CD4-positive, alpha-beta T cell treated with Interleukin-4 for 4 hours (primary cell): ENCODE measurements at places on chromosomes 12 and 14.

- no peak for DNase-seq
Measured at GRCh38 chr12:25045869-25046268, 97.0 kb upstream of the BCAT1 start.

GRCh38 chr14:59146484-59146883, 42.0 kb upstream of the DAAM1 start:
- no peak for DNase-seq

- no peak for DNase-seq
Measured at GRCh38 chr12:125029761-125030358, 35.4 kb upstream of the AACS start.

GRCh38 chr14:106378191-106378590, 851.8 kb downstream of the TMEM121 start:
- DNase-seq: no peak

GRCh38 chr12:21962236-21962635, 21.0 kb upstream of the ABCC9 start:
- DNase-seq: no peak

GRCh38 chr12:47650469-47650868, 55.4 kb downstream of the RPAP3 start:
- DNase-seq: no peak

DNA sequence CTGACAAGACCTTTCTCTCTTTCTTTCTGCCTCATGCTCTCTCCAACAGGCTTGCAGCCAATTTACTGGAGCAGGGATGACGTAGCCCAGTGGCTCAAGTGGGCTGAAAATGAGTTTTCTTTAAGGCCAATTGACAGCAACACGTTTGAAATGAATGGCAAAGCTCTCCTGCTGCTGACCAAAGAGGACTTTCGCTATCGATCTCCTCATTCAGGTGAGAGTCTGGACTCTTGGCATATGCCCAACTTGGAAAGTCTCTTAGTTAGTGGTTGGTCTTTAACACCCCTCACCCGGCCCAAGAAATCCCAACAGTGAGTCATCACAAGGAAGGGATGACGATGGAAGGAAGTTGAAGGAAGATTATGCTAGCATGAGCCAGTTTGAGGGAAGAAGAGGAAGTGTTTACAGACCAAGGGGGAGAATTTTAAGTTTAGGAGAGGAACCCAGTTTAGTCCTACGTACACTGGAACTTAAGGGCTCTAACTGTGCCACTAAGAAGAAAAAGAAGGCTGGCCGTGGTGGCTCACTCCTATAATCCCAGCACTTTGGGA, 189.7 kb downstream of the ETV6 start:
- no peak for DNase-seq

- DNase-seq: no peak
Measured at GRCh38 chr14:67269298-67270060, 28.2 kb downstream of the PALS1 start.

DNA sequence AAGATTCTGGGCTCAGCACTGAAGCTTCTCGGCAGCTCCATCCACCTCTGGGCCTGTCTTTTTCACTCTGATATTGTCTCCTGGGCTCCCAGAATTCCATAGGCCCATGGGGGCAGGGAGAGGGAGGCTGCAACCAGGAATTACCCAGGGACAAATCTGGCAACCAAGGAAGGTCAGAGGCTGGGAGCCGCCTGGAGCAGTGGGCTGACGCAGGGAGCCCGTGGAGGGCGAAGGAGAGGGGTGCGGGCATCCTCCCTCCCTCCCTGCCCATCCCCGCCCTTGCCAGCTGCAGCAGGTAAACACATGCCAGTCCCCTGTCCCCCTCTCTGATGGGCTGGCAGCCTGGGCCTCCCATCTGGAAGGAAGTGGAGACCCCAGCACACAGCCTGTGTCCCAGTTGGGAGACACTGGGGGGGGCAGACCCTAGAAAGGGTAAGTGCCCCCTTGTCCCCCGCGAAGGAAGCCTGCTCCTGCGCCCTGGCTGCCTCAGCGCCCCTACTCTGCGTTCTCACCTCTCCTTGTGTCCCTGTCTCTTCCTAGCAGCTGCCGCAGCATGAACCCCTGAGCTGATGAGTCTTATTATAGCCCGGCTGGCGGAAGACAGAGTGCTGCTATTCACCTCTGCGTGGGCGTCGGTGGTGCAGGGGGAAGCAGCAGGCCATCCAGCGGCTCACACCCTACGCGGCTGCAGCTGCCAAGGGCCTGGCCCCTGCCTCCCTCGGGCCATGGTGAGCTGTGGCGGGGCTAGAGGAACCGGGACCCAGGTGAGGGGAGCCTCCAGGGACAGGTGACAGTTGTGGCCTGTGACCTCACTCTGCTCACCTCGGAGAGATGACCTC, 6.7 kb downstream of the LRTM2 start:
- DNase-seq: no peak

DNA sequence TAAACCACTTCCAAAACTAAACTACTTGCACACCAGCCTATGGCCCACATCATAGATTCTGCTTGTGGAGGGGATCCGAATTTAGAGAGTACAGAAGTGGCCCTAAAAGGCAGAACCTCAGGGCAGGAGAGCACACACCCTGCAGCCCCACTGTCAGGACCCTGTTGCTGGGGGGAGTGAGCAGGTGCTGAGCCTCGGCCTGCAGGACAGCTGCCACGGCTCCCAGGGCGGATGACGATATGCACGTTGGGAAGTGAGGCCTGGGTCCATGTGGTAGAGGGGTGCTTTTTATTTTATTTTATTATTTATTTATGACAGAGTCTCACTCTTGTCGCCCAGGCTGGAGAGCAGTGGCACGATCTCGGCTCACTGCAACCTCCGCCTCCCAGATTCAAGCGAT, 73.5 kb downstream of the TNFAIP2 start:
- no peak for DNase-seq

GRCh38 chr12:93176165-93176564, 201.6 kb upstream of the NUDT4 start:
- no peak for DNase-seq

GRCh38 chr14:74866708-74867389, 9.1 kb downstream of the PROX2 start:
- DNase-seq: no peak

DNA sequence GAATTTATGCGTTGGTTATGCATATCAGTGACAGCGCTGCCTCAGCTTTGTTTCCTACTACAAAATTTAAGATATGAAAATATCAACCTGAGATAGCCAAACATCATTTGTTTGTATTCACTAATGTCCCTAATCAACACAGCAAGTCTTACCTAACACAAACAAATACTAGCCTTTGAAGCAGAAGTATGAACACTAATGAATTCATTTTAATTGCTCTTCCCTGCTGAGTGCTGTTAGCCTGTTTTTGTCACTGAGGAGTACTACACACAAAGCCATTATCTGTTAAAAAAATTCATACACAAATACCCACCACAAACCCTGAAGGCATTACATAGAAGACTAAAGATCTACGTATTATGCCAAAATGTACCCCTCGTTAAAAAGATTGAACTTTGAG, 150.8 kb downstream of the HELB start:
- DNase-seq: no peak

DNA sequence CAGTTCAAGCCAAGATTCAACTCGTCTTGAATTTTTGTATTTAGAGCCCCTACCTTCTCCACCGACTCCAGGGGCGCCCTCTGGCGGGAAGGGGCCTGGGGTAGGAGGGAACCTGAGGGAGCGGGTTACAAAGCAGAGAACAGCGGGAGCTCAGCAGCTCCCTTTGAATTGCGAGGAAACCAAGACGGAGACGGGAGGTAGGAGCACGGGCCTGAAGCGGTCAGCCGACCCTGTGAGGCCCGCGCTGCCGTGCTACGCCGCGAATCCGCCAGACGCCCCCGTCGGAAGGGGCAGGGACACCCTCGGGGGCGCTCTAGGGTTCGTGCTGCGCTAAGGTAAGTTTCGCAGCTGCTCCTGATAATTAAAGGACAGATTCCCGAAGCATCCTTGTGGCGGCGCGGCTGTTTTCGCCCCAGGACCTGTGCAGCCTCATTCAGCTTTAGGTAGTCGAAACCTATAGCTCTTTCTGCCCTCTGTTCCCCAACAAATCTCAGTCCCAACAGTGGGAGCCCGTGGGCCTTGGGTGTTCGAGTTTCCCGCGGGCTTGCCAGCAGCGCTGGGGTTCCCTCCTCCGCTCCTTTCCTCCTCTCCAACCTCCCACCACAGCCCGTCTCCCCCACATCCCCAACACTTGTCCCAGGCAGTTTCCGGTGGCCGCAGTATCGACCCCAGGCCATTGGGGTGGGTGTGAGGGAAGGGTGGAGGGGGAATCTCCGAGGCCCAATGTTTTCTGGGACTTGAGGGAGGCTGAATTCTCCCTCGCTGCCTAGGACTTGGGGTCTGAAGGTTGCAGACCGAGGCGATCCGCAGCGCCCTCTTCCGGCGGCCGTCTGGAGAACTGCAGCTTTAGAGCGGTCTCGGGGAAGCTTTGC, 5.1 kb upstream of the NKX2-1 start:
- DNase-seq: no peak

DNA sequence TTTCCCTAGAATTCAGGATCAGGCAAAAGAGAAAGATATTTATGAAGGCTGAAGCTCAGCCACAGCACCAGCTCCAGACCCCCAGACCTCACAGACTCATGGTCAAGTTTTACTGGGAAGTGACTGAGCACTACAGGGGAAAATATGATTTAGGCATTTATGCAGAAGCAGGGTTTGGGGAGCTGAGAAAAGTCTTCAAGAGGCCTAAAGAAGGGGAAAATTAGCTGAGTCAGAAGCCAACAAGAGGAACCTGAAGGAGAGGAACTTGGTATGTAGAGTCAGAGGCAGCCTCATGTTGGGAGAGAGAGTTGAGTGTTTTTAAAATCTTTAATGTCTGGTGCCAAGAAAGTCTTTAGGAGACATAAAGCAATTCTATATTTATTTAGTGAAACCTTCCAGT, 63.0 kb downstream of the FOS start:
- no peak for DNase-seq

DNA sequence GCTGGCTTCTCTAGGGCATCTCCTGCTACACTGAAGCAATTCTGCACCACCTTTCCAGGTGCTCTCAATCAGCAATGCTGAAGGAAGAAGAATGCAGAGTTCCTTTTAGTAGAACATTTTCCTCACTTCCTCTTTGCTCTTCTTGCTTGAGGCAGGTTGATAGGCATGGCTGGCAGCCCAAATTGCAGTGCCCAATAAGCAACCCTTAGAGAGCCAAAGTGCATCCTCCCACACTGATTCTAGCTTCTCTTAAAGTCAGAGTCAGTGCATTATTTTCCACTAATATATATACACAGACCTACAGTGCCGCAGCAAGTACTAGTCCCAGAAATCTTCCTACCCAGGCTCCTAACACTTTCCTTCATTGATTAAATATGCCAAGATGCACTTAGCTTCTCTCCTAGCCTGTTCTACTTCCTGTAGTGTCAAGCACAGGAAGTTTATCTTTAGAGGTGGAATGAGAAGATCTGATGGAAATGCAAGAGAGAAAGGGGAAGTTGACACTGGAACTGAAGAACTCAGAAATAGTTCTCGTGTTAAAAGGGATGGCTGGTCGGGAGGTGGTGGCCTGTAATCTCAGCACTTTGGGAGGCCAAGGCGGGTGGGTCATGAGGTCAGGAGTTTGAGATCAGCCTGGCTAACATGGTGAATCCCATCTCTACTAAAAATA, 132.7 kb downstream of the SSPN start:
- no peak for DNase-seq

DNA sequence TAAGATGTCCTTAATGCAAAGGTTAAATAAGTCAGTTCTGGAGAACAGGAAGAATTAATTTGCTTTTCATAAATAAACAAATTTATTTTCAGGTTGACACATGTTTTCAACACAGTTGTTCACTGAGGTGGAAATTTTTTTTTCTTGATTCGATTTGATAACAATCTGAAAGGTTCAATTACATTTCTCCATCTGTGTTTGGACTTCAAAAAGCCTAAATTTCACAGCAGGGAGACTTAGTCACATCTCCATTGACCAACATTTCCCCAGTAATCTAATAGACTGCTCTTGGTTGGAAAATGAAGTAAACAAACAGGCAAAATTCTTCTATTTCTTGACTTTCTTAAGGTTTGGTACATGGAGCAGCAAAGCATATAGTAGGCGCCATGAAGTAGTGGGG, 134.9 kb upstream of the CPNE8 start:
- no peak for DNase-seq

DNA sequence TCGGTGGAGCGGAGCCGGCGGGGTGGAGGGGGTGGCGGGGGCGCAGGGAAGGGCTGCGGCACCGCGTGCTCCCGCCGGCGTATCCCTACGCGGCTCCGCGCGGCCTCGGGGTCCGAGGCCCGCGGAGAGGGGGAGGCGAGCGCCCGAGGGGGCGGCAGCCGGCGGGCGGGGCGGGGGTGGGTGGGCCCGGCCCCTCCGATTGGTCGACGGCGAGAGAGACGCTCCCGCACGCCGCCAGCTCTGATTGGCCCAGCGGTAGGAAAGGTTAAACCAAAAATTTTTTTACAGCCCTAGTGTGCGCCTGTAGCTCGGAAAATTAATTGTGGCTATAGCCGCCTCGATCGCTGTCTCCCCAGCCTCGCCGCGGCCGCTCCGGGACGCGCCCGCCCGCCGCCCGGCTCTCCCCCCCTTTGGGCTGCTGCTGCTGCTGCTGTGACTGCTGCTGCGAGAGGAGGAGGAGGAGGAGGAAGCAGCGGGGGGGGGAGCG, at the start of gene FOXG1:
FOXG1 (plus strand) TSS at position 319 of the 487 bp plus-strand sequence. CDS start 493 bp downstream, outside the sequence.
- DNase-seq: no peak
